ENCODE measurements at places on chromosomes 6 and 20. TPM values are rescaled to one million over a fixed set of nuclear protein-coding genes. Genes with fewer than 3 reads are reported as not detected.

Gene OR12D3
- total RNA-seq, result not detected

Gene LZTS3
- total RNA-seq, result 5.3 TPM

Gene DEFB132
- total RNA-seq, result not detected

Gene CGAS
- 4.2 TPM for total RNA-seq

- DNase-seq, result no peak
Observed at GRCh38 chr6:110784610-110784979, 30.7 kb downstream of the CDK19 start.

DNA sequence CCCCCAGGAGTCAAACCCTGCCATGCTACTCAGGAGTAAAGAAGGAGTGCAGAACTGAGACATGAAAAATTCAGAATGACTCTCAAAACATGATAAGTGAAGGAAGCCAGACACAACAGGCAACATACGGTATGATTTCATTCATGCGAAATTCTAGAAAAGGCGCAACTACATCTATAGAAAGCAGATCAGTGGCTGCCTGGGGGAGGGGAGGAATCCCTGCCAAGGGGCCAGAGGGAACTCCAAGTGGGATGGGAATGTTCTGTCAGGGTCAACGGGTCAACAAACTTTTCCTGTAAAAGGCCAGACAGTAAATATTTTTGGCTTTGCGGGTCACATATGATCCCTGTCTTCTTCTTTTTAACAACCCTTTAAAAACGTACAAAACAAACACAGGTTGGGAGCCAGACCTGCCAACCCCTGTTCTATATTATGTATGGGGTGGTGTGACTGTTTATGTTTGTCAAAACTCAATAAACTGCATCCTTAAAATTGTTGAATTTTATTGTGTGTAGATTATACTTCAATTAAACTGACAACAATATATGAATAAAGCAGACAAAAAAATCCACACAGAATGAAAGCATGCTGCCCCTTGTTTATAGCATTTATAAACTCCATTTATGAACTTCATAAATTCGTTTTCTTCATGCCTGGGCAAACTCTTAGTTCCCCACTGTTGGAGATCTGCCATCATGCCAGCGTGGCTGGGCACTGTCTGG, 56.6 kb upstream of the TRAF3IP2 start:
- DNase-seq, result peak; percentile 73

GRCh38 chr20:9616833-9617461, 102.6 kb downstream of the LAMP5 start:
- DNase-seq, result peak; percentile 91

DNA sequence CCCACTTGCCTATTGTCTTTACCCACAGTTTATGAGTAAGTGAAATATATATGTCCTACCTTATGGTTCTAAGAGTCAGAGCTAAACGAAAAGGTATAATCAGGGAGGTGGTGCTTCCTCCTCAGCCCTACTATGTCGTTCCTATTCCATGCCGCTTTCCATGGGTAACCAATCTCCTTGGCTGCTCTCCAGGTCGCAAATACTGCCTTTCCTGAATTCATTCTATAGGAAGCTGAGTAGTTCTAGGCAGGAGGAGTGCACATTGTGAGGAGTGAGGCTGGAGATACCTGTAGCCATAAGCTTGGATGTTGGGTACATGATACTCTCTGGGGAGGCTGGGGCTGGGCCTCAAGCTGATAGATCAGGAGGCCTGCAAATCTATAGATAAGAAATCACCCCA, 5.8 kb downstream of the IL20RA start:
- no peak for DNase-seq

DNA sequence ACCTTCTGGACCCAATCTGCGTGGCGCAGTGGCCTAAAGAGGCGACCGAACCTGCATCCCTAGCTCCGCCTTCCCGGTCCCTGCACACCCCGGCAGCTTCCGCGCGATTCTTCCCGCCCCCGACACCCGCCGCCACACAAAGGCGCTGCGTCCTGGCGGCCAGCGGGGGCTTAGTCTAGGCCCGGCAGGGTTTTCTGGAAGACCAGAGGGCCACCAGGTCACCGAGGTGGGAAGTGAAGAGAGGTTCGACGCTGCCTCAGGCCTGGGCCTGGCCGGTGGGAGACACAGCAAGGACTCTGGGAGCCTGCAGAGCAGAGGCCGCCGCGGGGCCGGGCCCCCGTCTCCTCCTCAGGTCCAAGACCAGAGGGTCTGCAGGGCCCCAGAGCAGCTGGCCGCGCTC, 154.9 kb downstream of the OR2B2 start:
- peak; percentile 33 for DNase-seq

DNA sequence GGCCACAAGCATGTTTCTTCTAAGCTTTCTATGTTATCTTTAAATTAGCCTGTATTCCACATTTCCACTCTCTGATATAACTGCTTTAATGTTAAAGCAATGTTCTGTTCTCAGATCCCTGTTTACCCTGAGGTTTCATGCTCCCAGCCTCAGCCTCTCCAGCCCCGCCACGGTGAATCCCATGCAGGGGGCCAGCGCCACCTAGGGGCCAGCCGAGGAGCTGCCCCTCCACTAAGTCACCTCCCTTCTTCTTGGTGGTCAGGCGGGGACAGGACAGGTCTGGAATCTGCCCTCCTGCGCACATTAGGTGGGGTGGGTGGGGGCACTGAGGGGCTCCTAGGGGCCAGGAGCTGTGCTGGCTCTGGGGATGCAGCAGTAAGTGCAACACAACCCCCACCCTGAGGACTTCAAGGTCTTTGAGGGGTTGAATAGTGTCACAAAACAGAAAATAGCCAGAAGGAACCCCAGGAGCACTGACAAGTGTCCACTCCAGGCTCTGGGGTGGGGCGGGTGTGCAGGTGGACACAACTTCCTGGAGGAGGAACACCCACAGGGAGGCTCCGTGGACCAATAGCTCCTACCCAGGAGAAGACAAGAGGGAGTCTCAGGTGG, 61.6 kb downstream of the RAB44 start:
- peak; percentile 94 for DNase-seq

DNA sequence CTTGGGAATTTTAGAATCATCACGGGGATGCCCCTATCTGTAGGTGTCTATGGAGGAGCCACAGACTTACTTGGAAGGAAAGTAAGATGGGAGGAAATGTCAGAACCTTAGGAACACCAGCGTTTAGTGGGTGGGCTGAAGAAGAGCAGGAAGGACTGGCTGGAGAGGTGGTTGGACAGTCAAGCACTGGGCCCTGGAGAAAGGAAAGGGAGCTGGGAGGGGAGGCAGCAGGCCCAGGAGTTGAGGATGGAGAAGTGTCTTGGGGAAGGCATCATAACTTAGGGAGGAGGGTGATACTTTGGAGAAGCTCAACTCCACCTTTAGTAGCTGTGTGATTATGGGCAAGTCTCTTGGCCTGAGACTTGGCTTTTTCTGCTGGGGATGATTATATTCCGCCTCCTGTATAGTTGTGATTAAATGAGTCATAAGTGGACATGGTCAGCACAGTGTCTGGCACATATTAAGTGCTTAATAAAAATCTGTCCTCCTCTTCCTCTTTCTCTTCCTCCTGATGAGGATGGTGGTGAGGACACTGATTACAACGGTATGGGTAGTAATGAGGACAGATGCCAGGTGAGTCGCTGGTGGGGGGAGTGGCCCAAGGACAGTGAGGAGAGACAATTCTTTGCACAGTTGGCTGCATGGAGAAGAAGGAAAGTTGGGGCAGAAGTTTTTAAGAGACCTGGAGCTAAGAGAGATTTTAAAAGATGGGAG, 125.7 kb downstream of the TOX2 start:
- DNase-seq, result no peak

GRCh38 chr6:46293641-46294316, 123.0 kb upstream of the ENPP5 start:
- no peak for DNase-seq

DNA sequence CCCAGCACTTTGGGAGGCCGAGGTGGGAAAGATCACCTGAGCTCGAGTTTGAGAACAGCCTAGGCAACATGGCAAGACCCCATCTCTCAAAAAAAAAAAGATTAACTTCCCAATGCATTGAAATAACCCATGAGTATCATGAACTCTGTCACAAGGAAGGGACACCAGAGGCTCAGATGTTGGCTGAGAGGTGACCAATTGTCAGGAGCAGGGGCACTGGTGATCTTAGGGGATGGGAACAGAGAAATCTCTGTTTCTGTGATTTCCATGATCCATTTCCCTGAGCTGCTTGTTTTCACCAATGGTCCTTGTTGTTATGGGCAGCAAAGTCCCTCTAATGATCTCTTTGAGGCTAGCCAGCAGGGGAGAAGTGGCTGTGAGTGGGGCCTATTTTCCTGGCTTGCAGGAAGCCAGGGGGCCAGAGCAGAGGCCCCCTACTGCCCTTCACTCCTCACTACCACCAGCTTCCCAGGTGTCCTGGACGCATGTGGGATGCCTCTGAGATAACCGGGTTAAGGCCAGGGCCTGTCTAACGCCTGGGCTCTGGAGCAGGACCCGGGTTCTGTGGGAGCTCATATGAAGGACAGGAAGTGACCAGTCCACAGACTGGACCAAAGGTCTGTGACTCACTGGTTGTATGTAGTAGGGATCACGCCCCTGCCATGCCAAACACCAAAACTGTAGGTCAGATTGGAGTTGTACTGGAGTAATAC, 54.4 kb downstream of the PCNA start:
- DNase-seq, result no peak

DNA sequence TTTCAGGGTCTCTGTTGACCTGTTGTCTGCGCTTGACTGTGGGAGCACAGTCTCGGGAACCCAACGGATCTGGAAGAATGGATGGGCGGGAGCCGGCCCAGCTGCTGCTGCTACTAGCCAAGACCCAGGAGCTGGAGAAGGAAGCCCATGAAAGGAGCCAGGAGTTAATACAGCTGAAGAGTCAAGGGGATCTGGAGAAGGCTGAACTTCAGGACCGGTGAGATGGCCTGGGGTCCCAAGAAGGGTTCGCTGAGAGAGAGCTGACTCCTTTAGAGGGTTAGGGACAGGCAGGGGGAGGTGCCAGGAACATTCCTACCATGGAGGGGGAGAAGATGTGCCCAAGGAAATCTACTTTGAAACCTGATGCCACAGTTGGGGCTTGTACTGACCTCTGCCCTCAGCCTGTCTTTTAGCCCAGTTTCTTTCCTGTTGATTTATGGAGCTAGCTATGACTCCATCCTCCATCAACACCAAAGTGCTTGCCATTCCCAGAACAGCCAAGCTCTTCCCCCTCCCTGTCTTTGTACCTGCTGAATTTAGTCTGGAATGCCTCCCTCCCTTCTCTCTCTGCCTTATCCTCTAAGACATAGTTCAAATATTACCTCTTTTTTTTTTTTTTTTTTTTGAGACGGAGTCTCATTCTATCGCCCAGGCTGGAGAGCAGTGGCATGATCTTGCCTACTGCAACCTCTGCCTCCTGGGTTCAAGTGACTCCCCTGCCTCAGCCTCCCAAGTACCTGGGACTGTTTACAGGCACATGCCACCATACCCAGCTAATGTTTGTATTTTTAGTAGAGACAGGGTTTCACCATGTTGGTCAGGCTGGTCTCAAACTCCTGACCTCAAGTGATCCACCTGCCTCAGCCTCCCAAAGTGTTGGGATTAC, 12.2 kb downstream of the CEP250 start:
- no peak for DNase-seq

DNA sequence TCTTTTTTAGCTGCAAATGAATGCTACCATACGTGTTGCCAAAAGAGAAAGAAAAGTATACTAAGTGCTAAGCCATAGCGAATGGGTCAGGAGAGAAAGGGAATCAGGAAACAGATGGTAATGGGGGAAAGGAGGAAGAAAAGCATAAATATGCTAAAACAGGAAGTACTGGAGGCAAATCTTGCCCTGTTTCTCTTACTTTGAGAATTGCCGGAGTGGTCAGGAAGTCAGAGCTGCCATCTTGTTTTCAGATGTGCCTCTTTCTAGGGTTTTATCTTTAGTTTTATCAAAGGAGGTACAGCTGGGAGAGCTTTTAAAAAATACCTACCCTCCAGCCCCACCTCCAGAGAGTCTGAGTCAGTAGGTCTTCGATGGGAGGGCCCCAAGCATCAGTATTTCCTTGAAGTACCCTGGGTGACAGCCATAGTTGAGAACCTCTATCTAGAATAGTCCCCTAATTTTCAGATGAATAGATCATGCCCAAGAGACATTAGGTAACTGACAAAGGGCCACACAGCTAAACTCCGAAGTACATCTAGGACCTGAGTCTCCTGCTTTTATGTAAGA, 193.3 kb downstream of the CLIC5 start:
- DNase-seq, result no peak

- DNase-seq, result no peak
Observed at GRCh38 chr6:16254535-16254934, 16.1 kb downstream of the GMPR start.

GRCh38 chr6:26104457-26105108, 17.4 kb downstream of the HFE start:
- peak; percentile 52 for DNase-seq

DNA sequence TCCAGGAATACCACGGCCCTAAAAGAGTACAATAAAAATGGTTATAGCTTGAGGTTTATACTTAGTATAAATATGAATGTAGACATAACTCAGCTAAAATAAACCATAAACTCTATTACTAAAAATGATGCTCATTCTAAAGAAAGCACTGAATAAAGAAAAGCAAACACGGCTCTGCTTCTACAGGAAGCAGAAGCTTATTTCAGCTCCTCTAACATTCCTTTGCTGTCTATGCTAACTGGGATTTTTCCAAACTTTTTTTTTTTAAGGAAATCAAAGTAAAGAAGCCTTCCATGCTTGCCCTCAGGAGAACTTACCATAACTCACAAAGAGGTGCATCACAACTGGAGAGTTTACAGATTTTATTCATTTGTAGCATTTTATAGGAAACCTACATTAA, 30.8 kb downstream of the COL9A1 start:
- no peak for DNase-seq

DNA sequence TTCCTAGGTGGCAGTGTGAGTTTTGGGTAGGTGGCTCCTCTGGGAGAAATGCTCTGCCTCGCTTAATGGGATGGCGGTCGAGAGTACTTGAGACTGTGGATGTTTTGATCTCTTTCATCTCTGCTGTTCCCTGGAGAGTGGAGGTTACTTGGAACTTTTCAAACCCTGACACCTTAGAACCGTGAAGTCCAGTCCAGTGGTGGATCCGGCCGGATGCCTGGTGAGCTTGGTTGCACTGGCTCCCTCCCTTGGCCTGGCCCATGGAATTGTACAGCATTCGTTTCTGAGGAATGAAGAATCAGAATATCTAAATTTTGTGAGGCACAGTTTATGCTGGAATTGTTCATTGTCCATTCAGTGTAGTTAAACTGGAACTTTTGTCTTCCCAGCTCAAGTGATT, 51.0 kb downstream of the CSE1L start:
- no peak for DNase-seq

Measured in stomach (tissue), 19 donors.